ENCODE measurements at places on chromosomes 7 and 10. TPM values are rescaled to one million over a fixed set of nuclear protein-coding genes. Genes with fewer than 3 reads are reported as not detected.

OR2A12 gene
- total RNA-seq: not detected

STK32C gene
- total RNA-seq: 14.2 TPM

KLF14 gene
- total RNA-seq: not detected

SEMA3D gene
- total RNA-seq: not detected

CDH23 gene
- not detected for total RNA-seq

TRIM56 gene
- 8.2 TPM for total RNA-seq

Data from tracheal epithelial cell (primary cell).